ENCODE measurements at places on chromosomes 12 and 14.

DNA sequence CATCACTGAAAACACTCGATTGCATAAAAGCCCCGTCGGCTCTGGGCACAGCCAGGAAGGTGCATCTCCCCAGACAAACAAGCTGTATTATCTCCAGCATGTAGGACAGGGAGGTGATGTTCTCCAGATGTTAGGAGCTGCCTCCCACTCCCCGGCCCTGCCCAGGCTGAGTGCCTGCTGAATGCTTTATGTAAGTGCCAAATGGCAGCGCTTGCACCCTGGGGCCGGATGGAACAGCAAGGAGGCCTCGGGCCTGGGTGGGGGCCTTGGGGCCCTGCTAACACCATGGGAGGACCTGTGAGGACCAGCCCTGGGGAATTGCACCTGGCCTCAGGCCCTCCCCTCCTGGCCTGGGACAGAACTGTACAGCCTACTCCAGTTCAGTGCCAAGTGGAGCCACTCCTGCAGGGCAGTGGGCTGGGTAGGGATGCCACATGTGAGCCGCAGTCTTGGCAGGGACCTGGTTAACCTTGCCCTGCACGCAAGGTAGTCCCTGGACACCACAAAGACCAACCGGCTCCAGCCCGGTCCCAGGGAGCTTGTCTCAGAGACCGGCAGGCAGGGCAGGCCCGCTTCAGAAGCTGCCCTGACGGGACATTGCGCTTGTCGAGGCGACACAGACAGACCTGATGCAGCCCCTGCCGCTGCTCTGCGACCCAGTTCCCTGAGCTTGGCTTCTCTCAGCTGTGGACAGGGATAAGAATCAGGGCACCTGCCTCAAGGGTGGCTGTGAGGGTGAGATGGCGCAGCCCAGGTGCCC, 35.3 kb upstream of the PPP1R13B start:
- no peak for DNase-seq

DNA sequence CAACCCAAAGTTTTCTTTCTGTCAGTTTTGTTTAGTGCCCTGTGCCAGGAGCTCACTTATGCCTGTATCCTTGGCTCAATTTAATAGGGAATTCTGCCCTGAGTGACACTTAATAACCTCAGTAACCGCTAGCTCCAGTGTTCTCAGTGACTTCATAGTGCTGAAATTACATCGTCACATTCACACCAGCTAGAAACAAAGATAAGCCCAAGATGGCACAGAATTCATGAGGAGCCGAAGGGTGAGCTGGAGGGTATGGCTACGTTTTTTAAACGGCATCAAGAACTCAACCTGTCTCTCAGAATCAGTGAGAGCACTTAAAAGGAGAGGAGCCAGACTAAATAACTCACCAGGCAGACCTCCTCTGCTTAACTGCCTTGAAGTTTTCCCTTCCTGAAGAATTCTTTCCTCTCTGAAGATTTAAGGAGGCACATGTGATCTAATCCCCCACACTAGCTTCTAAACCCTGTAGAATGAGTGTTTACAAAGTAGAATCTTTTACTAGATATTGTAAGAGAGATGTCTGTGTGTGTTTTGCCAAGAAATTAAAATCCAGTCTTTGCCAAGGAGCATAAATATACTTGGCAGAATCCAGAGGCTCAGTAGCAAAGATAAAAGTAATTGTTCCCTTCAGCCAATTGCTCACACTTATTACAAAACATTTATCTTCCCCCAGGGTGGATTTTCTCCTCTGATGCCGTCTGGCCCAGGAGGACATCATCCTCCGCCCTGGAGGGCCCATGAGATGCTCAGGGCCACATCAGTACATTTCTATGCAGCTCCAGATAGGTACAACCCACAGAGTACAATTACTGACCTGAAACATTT, 37.3 kb downstream of the PTGER2 start:
- no peak for DNase-seq

- DNase-seq = no peak
Observed at GRCh38 chr14:102445066-102445465, 64.5 kb downstream of the ANKRD9 start.

GRCh38 chr12:10554756-10555481, 49.2 kb downstream of the EIF2S3B start:
- DNase-seq = peak; percentile 41

- no peak for DNase-seq
Observed at GRCh38 chr12:91140026-91140931, 29.0 kb upstream of the LUM start.

- no peak for DNase-seq
Observed at GRCh38 chr12:5643266-5643665, 211.4 kb downstream of the NTF3 start.

GRCh38 chr14:103316721-103317121, 17.3 kb upstream of the EIF5 start:
- no peak for DNase-seq

- no peak for DNase-seq
Observed at GRCh38 chr14:100780646-100781355, 45.1 kb upstream of the MEG3 start.

DNA sequence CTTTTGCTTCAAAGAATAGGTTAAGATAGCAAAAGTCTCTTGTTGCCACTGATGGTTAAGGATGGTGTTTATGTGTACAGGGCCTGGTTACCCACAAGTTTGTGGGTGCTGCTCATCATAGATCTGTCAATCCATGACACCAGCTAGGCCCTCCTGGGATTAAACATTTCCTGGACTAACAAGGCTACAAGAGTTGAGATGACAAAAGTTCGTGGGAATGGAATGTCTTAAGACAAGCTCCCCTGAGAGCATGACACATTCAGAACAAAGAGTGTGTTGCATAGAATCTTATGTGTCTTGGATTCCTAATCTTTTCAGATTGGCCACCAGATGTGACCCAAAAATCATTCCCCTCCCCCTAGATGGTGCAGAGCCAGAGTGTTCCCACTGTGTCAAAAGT, 592.5 kb upstream of the USP15 start:
- no peak for DNase-seq
